Posterior vena cava (tissue), 2 donors: ENCODE measurements at places on chromosomes 7 and 10. TPM values are rescaled to one million over a fixed set of nuclear protein-coding genes. Genes with fewer than 3 reads are reported as not detected.

GRCh38 chr10:29501692-29502091 is 133.1 kb downstream of the SVIL start:
- DNase-seq, result no peak

DNA sequence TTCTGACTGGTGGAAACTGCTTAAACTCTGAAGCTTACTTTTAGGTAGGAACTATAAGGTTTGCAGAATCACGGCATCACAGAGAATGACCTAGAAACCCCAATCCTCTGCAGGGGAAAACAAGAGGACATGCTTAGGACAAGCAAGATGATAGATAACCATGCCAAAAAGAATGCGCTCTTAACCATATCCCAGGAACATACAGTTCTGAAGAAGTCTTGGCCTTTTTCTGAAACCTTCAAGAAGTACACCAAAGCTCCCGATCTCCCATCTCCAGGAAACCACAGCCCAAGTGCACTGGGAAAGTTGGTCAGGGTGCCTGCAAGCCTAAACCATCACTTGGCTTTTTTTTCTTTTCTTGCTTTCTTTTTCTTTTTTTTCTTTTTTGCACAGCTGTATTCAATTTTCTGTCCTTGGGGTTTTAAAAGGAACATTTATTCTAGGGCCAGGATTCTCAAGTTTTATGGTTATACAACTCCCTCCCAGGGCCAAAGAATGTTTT is 12.2 kb upstream of the SVIL start:
- no peak for DNase-seq

DNA sequence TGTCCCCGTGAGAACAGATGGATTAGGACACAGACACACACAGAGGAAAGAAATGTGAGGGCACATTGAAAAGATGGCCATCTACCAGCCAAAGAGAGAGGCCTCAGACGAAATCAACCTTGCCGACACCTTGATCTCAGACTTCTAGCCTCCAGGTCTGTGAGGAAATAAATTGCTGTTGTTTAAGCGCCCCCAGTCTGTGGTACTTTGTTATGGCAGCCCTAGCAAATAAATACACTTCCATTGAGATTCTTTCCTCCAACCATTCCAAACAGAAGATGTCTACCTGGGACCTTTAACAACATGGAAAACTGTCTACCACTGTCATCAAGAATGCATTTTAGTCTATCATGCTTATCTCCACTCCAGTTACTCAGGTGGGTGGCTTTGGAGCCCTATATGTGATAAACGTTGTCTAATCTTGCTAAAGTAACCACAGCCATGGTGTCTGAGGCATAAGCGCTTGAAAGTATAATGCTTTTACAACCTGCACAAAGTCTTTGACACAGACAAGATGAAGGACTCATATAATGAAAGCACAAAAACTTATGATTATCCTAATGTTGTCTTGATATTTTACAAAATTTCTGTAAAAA is 244.3 kb downstream of the MTERF1 start:
- no peak for DNase-seq

DNA sequence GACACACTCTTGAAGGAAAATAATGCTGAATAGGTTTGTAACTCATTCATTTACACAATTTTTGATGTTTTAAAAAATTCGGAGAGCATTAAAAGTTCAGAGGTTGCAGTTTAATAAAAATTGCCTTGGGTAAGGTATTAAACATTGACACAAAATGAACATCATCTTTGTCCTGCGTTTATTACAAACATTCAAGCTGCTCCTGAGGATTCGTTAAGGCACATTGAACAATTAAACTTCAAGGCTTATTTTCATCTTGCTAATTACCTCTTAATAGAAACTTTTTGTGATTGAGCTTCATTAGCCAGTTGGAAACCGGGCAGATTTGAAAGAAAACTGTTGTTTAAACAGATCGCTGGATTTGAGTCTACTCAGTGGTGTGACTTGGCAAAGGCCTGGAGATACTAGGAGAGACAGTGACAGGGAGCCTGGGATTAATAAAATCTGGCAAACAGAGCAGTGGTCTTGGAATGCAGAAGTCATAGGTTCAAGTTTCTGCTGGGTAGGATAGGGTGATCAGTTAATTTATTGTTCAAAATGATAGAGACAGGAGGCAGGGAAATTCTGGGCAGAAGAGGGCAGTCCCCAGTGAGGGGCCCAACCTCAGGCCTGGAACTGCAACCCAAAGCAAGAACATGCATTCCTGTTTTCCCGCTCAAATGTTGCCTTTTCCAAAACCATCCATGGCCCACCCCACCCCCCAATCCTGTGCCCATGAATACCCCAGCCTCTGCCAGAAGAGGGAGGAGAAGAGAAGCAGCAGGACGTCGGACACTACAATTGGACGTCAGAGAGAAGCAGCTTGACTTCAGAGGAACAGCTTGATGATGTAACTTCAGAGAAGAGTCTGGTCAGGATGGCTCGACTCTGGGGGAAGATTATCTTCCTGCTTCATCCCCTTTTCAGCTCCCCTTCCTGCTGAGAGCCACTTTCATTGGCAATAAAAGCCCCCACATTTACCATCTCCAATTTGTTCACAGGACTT is 43.5 kb upstream of the SLC35G1 start:
- no peak for DNase-seq

DNA sequence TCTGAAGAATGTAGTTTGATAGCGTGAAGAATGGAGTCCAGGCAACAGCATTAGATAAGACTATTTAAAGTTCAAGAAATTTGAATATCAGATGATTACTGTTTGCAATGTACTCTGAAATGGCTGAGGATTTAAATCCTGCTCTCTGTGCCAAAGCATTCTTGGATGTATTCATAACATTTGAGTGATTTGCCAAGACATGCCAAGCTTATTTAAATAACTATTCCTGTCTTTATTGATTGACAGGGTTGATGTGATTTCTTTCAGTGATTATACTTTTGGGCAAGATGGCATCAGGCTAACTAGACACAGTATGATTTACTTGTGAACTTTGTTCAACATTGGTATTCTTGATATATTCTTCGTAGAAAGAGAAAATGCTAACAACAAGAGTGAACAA is 168.7 kb downstream of the GNAI1 start:
- no peak for DNase-seq

- no peak for DNase-seq
Observed at GRCh38 chr7:77907281-77907680, 108.7 kb downstream of the PHTF2 start.

DNA sequence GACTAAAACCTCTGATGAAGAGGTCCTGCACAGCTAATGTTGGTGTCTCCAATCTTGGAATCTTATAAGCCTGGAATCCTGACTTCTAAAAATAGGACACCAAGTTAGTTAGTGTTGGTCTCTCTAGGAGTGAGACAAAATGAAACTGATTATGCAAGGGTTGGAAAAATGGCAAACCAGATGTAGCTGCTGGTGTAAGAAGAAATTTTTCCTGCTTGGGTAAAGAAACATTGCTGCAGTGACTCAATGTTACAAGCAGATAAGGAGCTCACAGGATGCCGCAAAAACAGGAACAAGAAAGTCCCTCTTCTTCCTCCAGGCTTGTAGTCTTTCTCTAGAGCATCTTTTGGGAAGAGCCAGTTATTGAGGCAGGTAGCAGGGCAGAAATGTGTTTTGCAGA is 449.0 kb downstream of the ETV1 start:
- DNase-seq, result no peak

DNA sequence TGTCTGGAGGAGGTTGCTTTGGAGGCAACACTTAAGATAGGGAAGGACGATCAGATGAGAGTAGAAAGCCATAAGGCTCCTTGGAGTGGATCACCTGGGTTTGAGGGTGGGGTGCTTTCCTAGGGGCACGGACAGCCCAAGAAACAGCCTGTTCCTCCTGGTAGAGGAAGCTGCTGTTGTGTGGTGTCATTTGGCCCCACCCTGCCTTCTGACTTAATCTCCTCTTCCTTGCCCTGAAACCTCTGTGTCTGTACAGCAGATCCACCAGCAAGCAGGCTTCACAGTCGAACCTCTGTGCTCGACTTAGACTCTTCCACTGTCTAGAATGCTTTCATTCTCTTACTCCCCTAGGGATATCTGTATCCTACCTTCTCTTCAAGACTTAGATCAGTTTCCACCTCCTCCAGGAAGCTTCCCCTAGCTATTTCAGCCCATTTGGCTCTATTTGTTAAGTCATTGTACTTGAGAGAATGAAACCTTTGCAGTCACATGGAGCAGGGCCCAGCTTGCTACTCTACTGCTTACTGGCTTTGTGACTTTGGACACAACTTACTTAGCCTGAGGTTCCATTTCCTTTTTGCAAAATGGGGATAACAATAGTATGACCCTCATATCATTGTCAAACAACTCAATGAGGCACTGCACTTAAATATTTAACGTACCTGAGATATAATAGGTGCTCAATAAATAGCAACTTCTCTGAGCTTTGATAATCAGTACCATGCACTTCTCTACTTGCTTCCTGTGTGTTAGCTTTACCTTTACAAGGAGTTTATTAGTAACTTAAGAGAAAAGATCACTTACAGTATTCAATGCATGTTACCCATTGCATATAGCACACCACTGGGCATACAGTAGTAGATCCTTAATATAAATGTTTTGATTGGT is 5.0 kb downstream of the MXI1 start:
- no peak for DNase-seq

Gene BAZ1B
- total RNA-seq, result 43.5 TPM

Gene C10orf67
- not detected for total RNA-seq

DNA sequence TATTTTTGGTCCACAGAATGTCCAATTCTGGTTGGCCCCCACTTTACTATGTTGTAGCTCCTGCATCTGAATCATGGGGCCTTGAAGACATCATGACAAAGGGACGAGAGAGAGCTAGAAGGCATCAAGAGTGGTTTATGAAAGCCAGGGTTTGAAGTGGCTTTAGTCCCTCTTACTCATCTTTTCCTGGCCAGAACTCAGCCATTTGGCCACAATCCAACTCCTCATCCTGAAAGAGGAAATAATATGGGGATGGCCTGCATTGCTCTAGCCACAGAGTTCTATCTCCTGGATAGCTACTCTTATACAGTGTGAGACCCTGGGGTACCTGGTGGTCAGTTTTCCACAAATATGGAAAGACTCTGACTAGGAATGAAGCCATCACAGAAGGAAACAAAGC is 418.9 kb downstream of the XPNPEP1 start:
- DNase-seq, result no peak

GRCh38 chr10:101952191-101952590 is 103.8 kb downstream of the ARMH3 start:
- DNase-seq, result no peak

DNA sequence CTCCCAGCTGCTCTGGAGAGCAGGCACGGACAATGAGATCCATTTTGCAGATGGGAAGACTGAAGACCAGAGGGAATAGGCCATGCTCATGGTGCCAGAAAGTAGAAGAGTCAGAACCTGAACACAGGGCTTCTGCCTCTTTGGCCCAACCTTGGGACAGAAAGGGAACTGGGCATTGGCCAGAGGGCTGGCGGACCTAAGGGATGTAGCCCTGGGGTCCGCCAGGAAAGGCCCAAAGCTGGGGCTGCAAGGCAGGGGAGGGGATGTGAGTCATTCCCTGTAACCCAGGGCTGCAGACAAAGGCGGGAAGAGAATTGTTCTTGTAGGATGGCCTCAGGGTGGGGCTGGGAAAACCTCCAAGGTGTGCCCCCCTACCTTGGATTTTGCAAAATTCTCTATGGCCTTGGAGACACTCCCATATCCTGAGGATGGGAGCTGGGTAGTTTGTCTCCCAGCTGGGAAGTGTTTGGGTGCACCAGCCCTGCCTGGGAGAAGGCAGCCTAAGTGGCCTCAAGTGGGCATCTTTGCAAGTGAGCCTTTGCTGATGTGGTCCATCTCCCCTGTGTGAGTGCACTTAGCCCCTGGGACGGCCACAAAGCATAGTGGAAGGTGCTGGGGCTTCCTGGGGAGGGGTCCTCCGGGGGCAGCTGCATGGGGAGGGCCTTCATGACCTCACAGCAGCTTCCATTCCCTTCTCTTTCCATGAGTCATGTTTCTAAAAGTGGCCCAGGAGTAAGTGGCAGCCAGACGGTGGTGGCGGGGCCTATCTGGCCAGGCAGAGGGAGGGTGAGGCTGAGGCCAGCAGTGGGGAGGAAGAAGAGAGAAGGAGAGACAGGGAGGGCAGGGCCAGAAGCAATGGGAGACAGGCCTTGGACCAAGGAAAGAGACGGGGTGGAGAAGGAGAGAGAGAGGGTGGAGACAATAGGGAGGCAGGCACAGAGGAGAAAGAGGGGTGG is 9.2 kb downstream of the AQP1 start:
- peak; percentile 92 for DNase-seq

Gene NME8
- total RNA-seq, result 0.29 TPM

Gene HMX3
- total RNA-seq, result not detected

- DNase-seq, result peak; percentile 49
Observed at GRCh38 chr7:156026076-156026600, 213.9 kb upstream of the SHH start.

DNA sequence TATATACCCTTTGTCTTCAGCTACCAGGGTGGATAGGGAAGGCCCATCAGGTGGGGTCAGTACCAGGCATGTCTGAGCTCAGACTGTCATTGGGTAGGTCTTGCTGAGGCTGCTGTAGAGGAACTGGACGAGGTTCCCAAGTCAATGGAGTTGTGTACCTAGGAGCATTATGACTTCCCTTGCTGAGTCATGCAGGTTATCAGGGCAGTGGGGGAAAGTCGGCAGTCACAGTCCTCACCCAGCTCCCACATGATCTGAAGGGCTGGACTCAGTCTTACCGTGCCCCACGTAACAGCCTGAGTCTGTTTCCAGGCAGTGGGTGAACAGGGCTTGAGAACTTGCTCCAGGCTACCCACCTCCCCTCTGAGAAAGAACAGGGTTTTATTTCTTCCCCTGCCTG is 260.8 kb upstream of the COBL start:
- DNase-seq, result no peak

- DNase-seq, result no peak
Observed at GRCh38 chr7:101578552-101578951, 50.5 kb downstream of the MYL10 start.

Gene TBX20
- total RNA-seq, result not detected

DNA sequence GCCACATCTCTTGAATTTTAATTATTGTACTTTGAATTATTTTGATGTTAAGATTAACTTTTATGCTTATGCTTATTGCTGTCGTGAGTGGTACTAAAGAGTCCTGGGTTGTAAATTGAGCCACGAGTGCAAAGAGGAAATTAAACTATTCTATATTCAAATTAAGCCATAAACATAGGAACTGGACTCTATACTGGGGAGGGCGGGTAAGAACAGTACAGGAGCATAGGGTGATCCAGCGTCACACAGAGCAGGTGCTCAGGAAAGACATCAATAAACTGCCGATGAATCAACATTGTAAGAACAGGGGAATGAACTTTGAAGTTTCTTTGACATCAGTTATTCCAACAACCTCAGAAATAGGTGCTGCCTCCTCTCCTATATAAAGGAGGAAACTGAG is 219.6 kb downstream of the CACNB2 start:
- DNase-seq, result no peak

DNA sequence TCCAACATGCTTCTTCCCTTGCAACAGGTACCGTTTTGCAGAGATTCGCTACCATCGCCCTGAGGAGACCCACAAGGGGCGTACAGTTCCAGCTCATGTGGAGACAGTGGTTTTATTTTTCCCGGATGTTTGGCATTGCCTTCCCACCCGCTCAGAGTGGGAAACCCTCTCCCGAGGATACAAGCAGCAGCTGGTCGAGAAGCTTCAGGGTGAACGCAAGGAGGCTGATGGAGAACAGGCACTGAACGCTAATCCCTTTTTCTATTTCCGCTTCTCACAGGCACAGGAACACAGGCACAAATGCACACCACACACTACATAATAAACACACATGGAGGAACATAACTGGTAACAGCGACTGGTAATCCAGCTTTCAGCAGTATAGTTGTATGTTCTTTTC is 35.2 kb downstream of the CCAR1 start:
- no peak for DNase-seq

GRCh38 chr7:120165227-120165626 is 107.7 kb upstream of the KCND2 start:
- DNase-seq, result no peak

GRCh38 chr7:6536262-6537260 is 14.7 kb downstream of the GRID2IP start:
- no peak for DNase-seq
